ENCODE measurements at places on chromosomes 1 and 21.

DNA sequence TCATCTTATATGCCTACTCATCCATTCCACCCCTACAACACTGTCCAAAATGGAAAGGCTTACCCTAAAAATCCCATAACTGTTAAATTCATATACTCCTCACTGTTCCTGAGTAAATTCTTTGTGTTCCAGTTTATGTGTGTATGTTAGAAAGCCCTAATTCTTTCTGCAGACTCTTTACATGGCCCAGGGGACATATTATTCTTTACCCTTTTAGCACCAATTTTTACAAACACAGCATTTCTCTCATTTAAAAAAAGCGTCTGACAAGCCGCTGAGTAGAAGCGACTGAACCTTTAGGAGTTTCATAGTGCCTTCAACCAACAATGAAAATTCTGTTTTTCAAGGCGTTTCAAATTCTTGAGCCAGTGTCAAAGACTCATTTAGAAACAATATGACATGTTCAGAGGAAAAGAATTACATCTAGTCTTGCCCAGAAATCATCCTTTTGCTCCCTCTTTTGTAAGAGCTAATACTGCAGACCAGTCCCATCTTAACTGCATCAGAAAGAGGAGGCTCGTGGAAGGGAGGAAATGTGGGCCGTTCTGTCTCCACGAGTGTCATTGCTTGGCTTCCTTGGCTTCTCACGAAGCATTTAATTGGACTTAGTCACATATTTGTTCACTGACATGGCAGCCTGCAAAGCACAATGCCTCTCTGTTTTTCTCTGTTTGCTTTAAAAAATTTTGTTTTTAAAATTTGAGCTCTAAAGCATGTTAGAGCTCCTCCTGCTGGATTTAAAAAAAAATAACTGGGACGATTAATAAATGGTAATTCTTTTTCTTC is 21.3 kb upstream of the C1orf105 start:
- DNase-seq, result no peak

DNA sequence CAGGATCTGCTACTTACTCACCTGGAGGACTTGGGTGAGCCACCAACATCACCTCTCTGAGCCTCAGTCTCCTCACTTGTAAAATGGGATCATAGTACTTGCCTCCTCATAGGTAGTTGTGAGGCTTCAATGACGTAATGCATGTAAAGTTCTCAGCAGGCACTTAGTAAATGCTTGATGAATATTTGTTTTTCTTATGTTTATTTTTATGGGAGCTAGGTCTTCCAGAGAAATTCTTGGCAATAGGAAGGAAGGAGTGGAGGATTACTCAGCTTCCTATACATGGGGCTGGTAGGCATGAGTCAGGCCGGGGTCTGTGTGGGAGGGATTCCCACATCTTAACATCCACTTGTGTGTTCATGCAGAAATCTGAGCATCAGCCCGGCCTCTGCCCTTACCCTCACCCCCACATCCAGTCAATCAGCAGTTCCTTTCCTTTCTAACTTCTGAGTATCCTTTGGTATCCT is 95.4 kb upstream of the USP24 start:
- DNase-seq, result no peak

DNA sequence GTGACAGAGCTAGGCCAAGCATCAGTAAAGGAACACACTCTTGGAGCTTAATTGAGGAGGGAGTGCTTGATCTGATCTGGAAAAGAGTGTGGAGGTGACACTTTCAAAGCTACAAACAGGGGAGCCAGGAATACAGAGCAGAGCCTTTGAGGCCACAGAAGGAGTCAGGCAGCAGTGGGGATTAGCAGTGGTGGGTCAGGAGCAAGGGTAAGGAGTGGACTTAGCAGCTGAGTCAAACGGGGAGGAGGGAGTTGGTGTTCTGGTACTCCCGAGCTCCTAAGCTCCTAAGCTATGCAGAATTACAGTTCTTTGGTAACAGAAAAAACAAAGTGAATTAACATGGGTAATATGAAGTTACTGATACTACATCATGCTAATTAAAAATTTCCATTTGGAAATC is 14.5 kb downstream of the RAB4A start:
- DNase-seq, result no peak

- DNase-seq, result no peak
Measured at GRCh38 chr1:48808496-48808895, 31.8 kb upstream of the BEND5 start.

DNA sequence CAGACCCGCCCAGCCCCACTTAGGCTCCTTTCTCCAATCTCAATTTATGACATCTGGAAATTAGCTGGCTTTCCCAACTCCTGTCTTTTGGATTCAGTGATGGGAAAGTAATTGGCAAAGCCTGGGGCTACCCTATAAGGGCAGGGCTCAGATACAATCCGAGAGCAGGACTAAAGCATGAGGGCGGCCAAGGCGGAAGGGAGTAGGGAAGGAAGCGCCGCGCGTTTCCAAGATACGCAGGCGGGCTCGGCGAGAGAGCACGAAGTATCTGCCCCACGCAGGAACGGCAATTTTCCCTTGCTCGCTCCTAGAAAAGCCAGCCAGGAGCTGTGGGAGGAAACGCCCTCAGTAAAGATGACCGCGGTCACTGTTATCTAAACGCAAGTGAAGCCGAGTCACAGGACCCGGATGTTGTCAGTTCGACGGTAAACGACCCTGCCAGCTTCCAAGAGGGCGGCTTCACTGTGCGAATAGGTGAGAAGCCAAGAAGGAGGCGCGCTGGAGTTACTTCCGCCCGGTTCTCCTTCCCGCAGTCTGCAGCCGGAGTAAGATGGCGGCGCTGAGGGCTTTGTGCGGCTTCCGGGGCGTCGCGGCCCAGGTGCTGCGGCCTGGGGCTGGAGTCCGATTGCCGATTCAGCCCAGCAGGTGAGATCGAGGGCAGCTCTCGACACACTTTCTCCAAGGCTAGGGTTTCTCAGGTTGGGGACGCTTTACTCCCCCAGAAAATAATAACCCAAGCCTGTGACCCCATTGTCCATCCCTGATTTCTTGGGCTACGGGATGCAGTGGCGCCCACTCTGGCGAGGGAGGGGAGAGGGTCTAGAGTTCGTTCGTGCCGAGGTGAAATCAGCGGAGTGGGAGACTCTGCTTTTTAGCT is at the start of gene NDUFS2:
TSS of gene NDUFS2 (plus strand) at position 532 of the 877 bp plus-strand sequence. CDS start at position 551, 19 bp downstream.
- DNase-seq, result peak; percentile 98

DNA sequence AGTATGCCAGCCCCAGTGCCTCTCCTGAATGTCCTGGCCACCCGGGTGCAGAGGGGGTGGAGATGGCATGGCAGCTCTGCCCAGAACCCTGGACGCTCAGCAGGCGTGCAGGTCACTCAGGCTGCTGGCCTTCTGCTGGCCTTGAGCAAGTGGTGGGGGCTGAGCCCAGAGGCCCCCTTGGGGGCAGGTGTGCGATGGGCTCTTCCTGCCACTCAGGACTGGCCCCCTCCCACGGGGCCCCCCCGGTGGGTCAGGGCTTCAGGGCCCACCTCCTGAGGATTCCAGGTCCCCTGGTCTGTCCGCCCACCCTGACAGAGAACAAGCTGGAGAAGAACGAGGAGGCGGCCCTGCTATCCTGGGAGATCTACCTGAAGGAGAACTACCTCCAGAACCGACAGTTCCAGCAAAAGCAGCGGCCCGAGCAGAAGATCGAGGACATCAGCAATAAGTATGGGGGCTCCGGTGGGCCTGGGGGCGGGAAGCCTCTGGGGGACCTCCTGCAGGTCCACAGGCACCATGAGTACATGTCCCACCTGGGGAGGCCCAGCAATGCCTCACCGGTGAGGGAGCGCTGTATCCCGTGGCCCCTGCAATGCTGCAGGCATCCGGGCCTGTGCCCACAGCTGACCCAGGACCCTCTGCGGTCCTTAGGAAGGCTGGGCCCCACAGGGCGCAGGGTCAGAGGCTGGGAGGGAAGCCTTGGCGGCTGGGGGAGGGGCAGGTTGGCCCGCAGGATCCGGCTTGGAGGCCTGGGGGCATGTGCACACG is 37.0 kb upstream of the LRRC3 start:
- peak; percentile 30 for DNase-seq

GRCh38 chr21:45304476-45304830 is 16.8 kb upstream of the POFUT2 start:
- DNase-seq, result no peak

GRCh38 chr21:31915566-31915965 is 42.7 kb downstream of the HUNK start:
- no peak for DNase-seq

- no peak for DNase-seq
Measured at GRCh38 chr1:215987092-215987875, 420.2 kb downstream of the KCTD3 start.

DNA sequence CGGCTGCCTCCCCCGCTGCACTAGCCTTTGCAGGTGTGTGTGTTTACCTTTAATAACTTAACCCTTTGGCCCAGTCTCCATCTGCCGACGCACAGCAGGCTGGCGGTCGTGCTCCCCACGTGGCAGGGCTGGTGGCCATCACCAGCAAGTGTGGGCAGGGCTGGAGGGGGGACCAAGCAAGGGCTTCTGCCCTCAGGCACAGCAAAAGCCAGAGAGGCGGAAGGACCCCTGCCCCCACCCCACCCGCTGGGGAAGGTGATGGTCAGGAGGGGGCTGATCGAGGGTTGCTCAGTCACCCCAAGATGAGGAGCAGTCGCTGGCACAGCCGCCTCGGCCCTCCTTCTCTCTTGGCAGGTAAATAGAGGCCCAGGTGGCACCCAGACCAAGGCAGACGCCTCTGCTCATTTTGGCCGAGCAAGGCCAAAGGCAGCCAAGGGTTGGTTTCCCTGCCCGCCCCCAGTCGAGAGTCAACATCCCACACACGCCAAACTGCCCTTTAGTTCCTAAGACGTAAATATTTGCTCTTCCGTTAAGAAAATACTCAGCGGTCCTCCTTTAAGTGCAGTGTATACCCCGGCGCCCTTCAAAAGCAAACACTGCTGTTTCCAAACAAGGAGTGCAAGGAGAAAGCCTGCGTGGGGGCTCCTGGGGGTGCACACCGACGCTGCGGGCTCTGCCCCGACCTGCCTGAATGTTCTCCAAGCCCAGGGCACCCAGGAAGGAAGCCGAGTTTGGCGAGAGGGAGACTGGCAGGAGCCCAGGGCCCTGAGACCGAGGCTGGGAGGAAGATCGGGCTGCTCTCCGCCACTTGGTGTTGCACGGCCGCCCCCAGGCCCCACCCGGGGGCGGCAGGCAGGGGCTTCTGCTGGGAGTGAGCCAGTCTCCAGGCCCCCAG is 82.7 kb downstream of the SIK1 start:
- no peak for DNase-seq

GRCh38 chr1:31856140-31856539 is 40.3 kb upstream of the SPOCD1 start:
- DNase-seq, result no peak

GRCh38 chr1:117205368-117205767 is 5.4 kb downstream of the VTCN1 start:
- DNase-seq, result no peak

GRCh38 chr1:155729031-155729898 is 40.4 kb downstream of the DAP3 start:
- no peak for DNase-seq

GRCh38 chr1:164786980-164787833 is 228.2 kb downstream of the PBX1 start:
- peak; percentile 86 for DNase-seq

DNA sequence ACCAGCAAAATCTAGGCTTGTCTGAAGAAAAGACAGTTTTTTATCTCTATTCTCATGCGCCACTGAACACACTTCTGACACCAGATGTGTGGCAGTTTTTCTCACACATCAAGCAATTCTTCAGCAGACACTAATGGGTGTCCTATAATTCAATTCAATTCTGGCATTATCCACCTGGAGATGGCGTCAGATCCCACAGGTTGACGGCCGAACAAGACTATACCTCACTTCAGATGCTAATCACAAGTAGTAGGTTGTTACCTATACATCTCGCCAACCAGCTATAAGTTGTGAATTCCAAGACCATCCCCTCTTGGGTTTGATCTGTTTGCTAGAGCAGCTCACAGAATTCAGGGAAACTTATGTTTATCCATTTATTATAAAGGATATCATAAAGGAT is 89.9 kb upstream of the ARTN start:
- no peak for DNase-seq

DNA sequence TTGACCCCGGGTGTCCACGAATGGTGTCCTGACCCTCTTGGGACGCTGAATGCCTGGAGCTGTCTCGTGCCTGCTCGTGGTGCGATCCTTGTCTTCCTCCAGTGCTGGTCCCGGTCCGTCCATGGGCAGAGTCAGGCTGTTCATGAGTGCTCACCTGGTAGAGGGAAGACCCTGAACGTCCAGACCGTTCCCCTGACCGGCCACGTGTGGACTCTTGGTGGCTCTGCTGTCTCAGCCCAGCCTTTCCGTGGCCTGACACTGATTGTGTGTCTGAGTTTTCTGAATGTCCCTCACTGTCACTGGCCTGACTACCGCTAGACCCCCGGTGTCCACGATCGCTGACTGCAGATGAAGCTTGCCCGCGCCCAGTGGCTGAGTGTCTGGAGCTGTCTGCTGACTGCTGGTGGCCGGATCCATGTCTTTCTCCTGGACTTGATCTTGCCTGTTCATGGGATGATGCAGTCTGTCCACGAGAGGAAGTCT is 11.7 kb downstream of the FLG start:
- no peak for DNase-seq

DNA sequence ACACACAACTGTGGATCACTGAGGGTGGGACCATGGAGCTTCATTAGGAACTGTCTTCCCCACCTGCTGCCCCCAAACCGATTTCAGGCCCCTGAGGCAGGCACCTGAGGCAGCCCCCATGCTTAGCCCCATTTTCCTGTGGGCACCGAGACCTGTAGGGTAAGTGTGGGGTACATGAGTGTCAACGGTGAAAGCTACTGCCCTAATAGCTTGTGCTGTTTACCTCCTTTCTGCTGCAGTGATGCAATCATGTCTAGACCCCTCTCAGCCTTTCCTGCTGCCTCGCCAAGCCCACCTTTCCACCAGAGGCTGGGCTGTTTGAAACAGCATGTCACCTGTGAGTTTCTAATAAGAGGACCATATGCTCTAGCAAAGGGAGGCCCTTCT is 53.0 kb downstream of the NFASC start:
- no peak for DNase-seq

GRCh38 chr1:43706598-43707189 is 642 bp upstream of the ST3GAL3 start:
- peak; percentile 47 for DNase-seq

DNA sequence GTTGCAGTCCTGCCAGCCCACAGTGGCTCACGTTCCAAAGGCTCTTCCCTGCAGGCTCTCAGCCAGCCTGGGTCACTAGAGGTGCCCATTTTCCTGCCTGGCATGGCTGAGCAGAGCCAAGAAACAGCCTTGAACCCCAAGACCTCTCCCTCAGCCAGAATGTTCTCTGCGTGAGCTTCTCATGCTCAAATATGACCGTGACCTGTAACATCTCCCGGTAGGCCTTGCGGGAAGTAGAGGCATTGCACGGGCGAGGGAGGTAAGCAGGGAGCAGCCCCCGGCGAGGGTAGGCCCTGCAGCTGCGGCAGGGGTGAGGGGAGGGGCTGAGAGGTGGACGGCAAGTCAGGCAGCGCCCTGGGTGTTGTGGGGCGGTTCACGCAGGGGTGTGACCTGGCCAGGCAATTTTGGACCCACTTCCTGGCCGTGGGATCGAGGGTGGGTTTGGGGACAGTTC is 20.0 kb downstream of the RRP1 start:
- DNase-seq, result no peak

GRCh38 chr1:41855713-41856112 is 63.0 kb downstream of the HIVEP3 start:
- DNase-seq, result no peak

Data from Right ventricle myocardium superior (tissue), 1 donor.